ENCODE measurements at places on chromosomes 4 and X.

GRCh38 chr4:148827781-148828180 is 385.6 kb upstream of the NR3C2 start:
- DNase-seq: no peak

- no peak for DNase-seq
Measured at GRCh38 chr4:151418385-151418784, 9.4 kb downstream of the FHIP1A start.

DNA sequence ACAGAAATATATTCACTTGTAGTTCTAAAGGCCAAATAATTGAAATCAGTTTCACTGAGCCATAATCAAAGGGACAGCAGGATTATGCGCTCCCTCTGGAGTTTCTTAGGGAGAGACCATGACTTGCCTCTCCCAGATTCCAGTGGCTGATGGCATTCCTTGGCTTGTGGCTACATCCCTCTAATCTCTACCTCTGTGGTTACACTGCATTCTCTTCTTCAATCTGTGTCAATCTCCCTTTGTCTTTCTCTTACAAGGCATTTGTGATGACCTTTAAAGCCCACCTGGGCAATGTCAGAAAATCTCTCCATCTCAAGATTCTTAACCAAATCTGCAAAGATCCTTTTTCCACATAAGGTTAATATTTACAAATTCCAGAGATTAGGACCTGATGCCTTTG is 260.2 kb downstream of the UNC5C start:
- DNase-seq: no peak

- no peak for DNase-seq
Measured at GRCh38 chr4:16026160-16026761, 57.6 kb downstream of the PROM1 start.

- no peak for DNase-seq
Measured at GRCh38 chrX:43508694-43509093, 147.4 kb upstream of the MAOA start.

GRCh38 chrX:107825698-107826237 is at the start of gene MID2:
MID2 (plus strand) TSS chrX:107825866; CDS start chrX:107826427, 561 bp downstream.
- DNase-seq: peak; percentile 9

DNA sequence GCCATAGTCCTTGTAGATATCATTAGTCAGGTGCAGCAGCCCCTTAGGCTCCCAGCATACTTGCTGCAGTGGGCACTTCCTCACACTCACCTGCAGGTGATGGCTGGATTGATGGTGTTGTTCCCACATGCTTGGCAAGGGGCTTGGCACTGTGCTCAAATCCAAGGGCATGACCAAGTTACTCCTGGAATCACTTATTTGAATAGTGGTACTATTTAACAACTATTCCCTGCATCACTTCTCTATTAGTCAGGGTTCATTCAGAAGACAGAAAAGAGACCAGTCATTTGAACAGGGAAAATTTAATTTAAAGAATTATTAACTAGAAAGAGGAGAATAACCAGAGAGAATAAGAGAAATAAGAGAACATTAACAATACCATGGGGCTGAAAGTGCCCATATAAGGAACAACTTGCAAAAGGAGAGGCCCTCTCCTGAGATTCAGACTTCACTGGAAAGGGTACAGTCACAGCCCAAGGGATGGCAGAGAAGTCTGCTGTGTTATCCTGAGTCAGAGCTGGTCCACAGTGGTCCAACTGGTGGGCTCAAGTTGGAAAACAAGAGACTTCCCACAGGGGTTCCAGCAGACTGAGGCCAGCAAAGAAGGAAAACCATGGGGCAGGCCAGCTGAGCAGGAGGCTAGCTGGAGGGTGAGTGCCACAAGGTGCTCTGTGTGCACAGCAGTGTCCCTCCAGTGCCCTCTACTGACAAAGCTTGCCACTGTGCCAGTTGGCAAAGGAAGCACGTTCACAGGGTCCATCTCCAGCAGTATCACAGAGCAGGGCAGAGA is 9.8 kb downstream of the SPP1 start:
- DNase-seq: no peak

DNA sequence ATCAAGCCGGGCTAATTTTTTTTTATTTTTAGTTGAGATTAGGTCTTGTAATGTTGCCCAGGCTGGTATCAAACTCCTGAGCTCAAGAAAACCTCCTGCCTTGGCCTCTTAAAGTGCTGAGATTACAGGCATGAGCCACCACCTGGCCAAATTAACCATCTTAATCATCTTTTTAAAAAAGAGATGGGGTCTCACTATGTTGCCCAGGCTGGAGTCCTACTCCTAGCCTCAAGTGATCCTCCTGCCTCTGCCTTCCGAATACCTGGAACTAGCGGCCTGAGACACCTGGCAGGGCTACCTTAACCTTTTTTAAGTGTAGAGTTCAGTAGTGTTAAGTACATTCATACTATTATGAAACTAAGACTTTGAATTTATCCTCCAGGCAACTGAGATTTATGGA is 1.7 kb upstream of the RPS3A start:
- no peak for DNase-seq

DNA sequence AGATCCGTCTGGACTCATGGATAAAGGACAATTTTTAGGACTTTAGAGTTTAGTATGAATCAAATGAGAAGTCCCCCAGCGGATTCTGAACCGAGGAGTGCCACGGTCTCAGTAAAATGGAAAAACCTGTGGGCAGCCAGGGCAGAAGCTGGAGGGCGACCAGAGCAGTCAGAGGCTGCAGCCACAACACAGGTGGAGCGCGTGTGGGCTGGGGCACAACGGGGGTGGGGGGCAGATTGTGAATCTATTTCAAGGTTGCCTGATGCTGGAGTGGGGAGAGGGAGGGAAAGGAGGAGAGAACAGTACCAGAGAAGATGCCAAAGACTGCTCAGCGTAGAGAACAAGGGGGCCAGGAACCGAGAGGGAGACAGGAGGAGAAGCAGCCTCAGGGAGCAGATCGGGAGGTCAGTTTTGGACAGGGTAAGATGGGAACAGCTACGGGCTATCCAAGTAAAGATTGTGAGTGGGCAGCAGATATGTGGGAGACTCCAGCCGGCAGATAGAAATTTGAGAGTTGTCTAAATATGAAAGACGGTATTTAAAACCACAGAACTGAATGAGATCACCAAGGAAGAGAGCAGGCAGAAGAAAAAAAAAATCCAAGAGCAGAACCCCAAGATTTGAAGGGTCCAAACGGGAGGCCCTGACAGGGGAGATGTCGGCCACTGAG is 9.5 kb downstream of the FAT1 start:
- no peak for DNase-seq

GRCh38 chr4:14070289-14070880 is 442.9 kb upstream of the BOD1L1 start:
- no peak for DNase-seq

GRCh38 chr4:99983289-99983943 is 33.3 kb upstream of the H2AZ1 start:
- no peak for DNase-seq

GRCh38 chr4:56613101-56613862 is 67.8 kb downstream of the HOPX start:
- DNase-seq: no peak

- no peak for DNase-seq
Measured at GRCh38 chr4:145781351-145781750, 101.4 kb downstream of the C4orf51 start.

DNA sequence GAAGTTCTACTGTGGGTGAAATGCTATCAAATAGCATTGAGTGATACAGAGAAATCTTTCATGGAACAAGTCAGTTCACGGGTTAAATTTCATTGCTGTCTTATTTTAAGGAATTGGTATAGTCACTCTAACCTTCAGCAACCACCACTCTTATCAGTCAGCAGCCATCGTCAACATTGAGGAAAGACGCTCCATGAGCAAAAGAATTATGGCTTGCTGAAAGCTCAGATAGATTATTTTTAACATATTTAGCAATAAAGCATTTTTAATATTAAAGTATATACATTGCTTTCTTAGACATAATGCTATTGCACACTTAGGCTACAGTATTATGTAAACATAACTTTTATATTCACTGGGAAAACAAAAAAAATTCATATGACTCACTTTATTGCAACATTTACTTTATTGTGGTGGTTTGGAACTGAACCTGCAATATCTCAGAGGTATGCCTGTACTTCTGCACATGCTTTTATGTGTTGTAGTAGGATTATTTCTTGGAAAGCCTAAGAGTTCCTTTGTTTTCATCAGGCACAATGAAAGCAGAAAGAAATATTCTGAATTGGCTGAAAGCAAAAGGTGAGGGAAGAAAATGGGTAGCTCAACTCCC is 586.7 kb downstream of the GBA3 start:
- DNase-seq: no peak

DNA sequence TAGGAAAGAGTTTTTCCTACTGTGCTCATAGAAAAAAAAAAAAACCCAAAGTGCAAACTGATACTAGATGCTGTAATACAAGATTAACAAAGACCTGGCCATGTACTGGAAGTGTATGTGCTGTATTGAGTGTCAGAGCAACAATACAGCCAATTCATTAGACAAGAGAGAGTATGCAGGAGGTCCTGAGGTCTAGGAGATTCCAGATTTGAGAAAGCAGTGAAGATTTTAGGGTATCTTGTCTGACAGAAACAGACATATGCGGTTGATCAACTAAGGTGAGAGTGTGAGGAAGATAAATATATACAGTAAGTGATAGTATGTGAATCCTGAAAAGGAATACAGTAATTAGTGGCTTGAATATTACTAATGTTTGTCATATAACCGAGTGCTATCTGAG is 3.0 kb downstream of the GPR174 start:
- no peak for DNase-seq

- no peak for DNase-seq
Measured at GRCh38 chrX:19750783-19751467, 136.5 kb downstream of the SH3KBP1 start.

GRCh38 chrX:57453901-57454300 is 137.9 kb upstream of the ZXDB start:
- no peak for DNase-seq

- peak; percentile 42 for DNase-seq
Measured at GRCh38 chr4:663438-664428, 10.3 kb downstream of the ATP5ME start.

Data from activated CD4-positive, CD25-positive, alpha-beta regulatory T cell treated with anti-CD3 and anti-CD28 coated beads, Interleukin-2, amount 50 U/mL, for 16 hours (primary cell).